ENCODE measurements at places on chromosomes 5 and 9.

DNA sequence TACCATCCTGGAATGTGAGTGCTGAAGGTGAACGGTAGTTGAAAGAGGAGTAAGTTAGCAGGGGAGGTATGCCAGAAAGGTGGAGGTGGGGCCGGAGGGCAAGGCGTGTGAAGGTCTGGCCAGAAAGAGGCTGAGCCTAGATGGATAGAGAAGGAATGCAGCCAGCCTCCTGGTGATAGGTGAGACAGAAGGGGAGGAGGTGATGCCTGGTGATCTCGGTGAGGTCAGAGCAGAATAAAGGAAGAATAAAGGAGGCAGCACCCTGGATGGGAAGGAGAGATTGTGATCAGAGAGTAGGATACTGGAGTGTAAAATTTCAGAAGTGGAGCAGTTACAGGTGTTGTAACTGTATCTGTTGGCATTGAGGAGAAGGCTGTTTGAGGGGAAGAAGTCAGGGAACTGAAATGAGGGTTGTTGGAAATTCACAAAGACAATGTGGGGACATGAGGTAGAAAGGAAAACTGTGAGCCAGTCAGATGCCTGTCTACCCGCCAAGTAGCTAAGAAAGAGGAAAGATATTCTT, 2.0 kb downstream of the GNG10 start:
- H3K36me3 ChIP-seq: peaks cover 15% of the 10 kb centered on the region
- H3K27ac ChIP-seq: no peak overlapping the region
- no peak for DNase-seq

GRCh38 chr9:87010626-87011025, 63.3 kb upstream of the GAS1 start:
- no peak overlapping the region for H3K4me3 ChIP-seq
- no peak overlapping the region for H3K27ac ChIP-seq
- H3K27me3 ChIP-seq: no peaks in the 10 kb centered on the region
- no peaks in the 10 kb centered on the region for H3K36me3 ChIP-seq
- H3K4me1 ChIP-seq: peaks cover 3% of the 10 kb centered on the region

GRCh38 chr5:178580271-178580955, 9.8 kb downstream of the COL23A1 start:
- H3K4me1 ChIP-seq: peaks cover 13% of the 10 kb centered on the region
- no peaks in the 10 kb centered on the region for H3K36me3 ChIP-seq
- DNase-seq: no peak

GRCh38 chr5:149714877-149715502, 15.1 kb upstream of the PPARGC1B start:
- H3K27me3 ChIP-seq: no peaks in the 10 kb centered on the region
- no peak overlapping the region for H3K27ac ChIP-seq
- DNase-seq: no peak
- no peak overlapping the region for H3K4me3 ChIP-seq
- H3K36me3 ChIP-seq: no peaks in the 10 kb centered on the region

DNA sequence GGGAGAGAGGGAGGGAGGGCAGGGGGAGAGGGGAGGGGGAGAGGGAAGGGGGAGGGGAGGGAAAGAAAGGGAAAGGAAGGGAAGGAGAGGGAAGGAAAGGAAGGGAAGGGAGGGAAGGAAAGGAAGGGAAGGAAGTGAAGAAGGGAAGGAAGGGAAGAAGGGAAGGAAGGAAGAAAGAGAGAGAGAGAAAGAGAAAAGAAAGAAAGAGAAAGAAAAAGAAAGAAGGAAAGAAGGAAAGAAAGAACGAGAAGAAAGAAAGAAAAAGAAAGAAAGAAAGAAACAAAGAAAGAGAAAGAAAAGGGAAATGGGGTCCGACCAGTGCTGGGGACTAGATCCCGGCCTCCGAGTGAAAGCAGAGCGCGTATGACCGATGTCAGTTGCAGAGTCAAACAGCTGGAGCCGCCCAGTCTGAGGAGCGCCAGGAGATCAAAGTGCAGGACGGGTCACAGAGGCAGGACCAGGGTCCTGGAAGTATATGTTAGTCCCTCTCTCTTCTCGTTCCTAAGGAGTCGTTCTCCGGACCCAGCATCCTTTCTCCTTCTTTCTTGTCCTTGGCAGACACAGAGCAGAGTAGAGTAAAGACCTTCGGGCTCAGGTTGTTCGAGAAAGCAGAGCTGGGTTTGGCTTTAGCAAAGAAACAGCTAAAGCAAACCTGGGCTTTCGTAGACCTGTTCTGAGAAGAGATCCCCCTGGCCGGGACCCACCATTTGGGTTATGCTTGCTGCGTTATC, 305.4 kb upstream of the MSX2 start:
- peaks cover 15% of the 10 kb centered on the region for H3K4me1 ChIP-seq
- H3K27ac ChIP-seq: no peak overlapping the region
- peaks cover 2% of the 10 kb centered on the region for H3K27me3 ChIP-seq
- no peaks in the 10 kb centered on the region for H3K36me3 ChIP-seq
- DNase-seq: no peak

DNA sequence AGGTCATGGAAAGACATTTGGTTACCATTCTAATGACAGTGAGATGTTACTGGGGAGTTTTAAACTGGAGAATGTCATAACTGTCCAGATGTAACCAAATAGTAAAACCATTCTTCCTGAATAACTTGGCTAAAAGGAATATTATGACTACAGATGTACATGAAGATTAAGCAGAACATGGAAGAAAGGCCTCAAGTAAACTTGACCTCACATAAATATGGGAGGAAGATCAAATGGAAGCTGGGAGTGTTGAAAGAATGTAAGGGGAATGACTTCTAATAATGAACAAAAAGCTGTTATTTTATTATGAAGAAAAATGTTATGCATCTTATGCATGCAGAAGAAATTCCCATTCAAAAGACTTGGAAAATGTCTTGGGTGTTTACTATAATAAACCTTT, 107.7 kb upstream of the CDKN2B start:
- no peaks in the 10 kb centered on the region for H3K36me3 ChIP-seq
- no peak overlapping the region for H3K27ac ChIP-seq
- no peaks in the 10 kb centered on the region for H3K27me3 ChIP-seq
- DNase-seq: no peak
- no peak overlapping the region for H3K4me3 ChIP-seq
- peaks cover 3% of the 10 kb centered on the region for H3K4me1 ChIP-seq

- no peaks in the 10 kb centered on the region for H3K36me3 ChIP-seq
- H3K4me3 ChIP-seq: peak overlapping the region; percentile 14
- DNase-seq: no peak
- H3K4me1 ChIP-seq: peaks cover 47% of the 10 kb centered on the region
- peaks cover 79% of the 10 kb centered on the region for H3K27me3 ChIP-seq
- no peak overlapping the region for H3K27ac ChIP-seq
Measured at GRCh38 chr5:2755681-2756171, 4.2 kb upstream of the IRX2 start.

- H3K4me3 ChIP-seq: peak overlapping the region; percentile 27
- H3K36me3 ChIP-seq: no peaks in the 10 kb centered on the region
- H3K27ac ChIP-seq: no peak overlapping the region
- DNase-seq: no peak
- peaks cover 8% of the 10 kb centered on the region for H3K27me3 ChIP-seq
- peaks cover 4% of the 10 kb centered on the region for H3K4me1 ChIP-seq
Measured at GRCh38 chr9:16828340-16829281, 41.9 kb downstream of the BNC2 start.

GRCh38 chr5:147465747-147466146, 44.1 kb downstream of the DPYSL3 start:
- peaks cover 5% of the 10 kb centered on the region for H3K4me1 ChIP-seq
- no peak for DNase-seq
- H3K4me3 ChIP-seq: no peak overlapping the region
- no peaks in the 10 kb centered on the region for H3K36me3 ChIP-seq

DNA sequence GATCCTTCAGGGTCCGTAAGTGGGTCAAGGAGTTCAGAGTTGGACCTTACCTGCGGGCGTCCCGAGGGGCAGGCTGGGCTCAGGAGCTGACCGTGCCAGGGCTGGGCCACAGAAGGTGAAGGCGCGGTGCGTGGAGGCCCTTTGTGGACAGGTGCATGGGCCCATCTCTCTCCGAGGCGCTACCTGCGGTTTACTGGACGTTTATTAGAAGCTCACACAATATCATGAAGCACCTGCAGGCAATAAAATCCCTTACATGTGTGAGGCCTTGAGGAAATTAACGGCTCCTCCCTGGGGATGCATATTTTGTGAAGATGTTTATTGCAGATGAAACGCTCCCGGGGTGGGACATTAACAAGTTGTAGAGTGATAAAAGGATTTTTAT, 79.8 kb upstream of the LMX1B start:
- peaks cover 18% of the 10 kb centered on the region for H3K27me3 ChIP-seq
- no peak overlapping the region for H3K27ac ChIP-seq

DNA sequence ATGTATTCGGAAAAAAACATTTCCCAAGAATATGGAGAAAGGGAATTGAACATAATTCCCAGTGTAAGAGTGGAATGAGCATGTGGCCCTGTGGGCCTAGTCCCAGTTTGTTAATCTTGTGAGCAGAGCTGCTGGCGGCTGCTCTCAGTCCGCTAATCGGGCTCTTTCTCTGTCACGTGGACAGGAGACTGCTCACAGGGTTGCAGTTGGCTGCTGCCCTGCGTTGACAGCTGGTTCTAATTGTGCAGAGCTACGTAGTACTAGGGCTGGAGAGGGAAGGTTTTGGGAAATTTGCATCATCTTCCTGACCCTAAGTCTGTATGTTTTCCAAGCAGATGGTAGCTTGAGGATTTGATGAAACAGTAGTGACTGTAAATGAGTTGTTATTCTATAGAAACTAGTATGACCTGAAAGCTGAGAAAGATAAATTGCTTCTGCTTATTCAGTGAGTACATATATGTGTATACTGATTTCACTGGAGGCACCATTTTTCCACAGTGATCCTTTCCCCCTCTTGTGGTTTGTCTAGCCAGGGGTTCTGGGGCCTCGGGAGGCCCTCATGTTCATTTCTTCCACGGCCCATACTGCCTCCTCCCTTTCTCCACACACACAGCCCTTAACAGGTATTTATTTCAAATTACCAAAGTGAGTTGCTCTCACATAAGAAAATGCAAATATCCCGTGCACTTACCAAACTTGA, 100.6 kb downstream of the ANGPTL2 start:
- H3K36me3 ChIP-seq: peaks cover 4% of the 10 kb centered on the region
- H3K27ac ChIP-seq: peak overlapping the region; percentile 79
- peaks cover 16% of the 10 kb centered on the region for H3K4me1 ChIP-seq
- peak; percentile 80 for DNase-seq
- no peak overlapping the region for H3K4me3 ChIP-seq
- H3K27me3 ChIP-seq: no peaks in the 10 kb centered on the region

GRCh38 chr5:142445266-142445665, 120.4 kb upstream of the SPRY4 start:
- H3K36me3 ChIP-seq: no peaks in the 10 kb centered on the region
- peaks cover 7% of the 10 kb centered on the region for H3K4me1 ChIP-seq
- no peaks in the 10 kb centered on the region for H3K27me3 ChIP-seq
- no peak for DNase-seq
- no peak overlapping the region for H3K27ac ChIP-seq

DNA sequence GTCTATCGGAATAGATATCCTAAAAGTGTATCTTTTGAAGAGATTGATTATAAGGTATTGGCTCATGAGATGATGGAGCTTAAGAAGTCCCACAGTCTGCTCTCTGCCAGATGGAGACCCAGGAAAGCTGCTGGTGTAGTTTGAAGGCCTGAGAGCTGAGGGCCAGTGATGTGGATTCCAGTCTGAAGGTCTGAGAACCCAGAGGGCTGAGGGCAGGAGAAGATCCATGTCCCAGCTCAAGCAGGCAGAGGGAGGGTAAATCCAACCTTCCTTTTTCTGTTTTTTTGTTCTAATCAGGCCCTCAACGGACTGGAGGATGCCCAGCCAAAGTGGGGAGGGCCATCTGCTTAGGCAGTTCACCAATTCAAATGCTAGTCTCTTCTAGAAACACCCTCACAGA, 11.0 kb upstream of the ABL1 start:
- no peak for DNase-seq
- H3K4me3 ChIP-seq: no peak overlapping the region
- no peaks in the 10 kb centered on the region for H3K27me3 ChIP-seq
- H3K36me3 ChIP-seq: no peaks in the 10 kb centered on the region
- peaks cover 23% of the 10 kb centered on the region for H3K4me1 ChIP-seq

DNA sequence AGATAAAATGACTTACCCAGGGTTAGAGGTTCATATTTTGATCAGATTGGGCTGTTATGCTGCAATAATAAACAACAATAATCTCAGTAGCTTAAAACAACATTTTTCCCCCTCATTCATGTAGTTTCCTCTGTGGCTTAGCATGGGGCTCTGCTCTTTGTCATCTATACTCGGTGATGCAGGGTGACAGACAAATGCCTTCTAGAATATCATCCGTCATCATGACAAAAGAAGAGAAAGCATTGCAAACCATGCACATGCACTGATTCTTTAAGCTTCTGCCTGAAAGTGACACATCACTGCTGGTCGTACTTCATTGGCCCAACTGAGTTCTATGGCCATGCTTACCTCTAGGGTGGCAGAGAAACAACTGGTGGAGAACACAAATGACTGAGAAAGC, 58.8 kb upstream of the MAMDC2 start:
- no peaks in the 10 kb centered on the region for H3K4me1 ChIP-seq
- no peak for DNase-seq
- H3K27me3 ChIP-seq: no peaks in the 10 kb centered on the region
- H3K4me3 ChIP-seq: no peak overlapping the region
- H3K36me3 ChIP-seq: no peaks in the 10 kb centered on the region

GRCh38 chr5:171599411-171599810, 180.0 kb downstream of the FGF18 start:
- no peak overlapping the region for H3K4me3 ChIP-seq
- H3K36me3 ChIP-seq: no peaks in the 10 kb centered on the region
- no peak for DNase-seq
- H3K27ac ChIP-seq: no peak overlapping the region

DNA sequence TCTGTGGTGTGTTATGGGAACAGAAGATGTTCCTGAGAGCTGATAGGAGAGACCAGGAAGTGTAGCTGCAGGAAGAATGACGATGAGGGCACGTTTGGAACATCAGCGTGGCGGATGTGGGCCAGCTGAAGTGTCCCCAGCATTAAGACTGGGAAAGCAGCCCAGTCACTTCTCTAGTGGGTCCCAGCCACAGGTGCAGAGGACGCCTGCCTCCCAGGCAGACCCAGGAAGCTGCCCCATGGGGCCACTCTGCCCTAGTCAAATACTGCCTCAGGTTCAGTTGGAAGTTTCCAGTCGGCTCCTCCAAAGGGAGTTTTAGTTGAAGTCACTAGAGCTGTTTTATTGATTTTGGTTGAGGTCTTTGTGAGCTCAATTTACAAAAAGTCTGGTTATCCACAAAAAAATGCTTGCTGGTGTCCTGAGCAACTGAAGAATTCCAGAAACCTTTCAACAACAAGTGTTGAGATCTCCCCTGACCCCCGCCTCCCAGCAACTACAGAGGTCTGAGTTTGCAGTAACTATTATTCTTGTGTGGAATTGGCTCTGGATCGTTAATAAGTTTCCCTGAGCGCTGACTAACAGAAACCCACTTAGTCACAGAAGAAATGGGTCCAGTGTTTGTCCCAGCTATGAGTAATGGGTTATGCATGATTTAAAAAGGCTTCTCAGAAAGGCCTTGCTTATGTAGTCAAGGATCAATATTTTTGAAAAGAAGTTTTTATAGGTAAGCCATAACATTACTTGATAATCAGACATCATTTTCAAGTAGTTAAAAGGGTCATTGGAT, 294.1 kb downstream of the FANCC start:
- DNase-seq: no peak
- no peak overlapping the region for H3K4me3 ChIP-seq
- peaks cover 4% of the 10 kb centered on the region for H3K36me3 ChIP-seq

- H3K4me3 ChIP-seq: no peak overlapping the region
- DNase-seq: no peak
- H3K27me3 ChIP-seq: no peaks in the 10 kb centered on the region
- no peak overlapping the region for H3K27ac ChIP-seq
Measured at GRCh38 chr9:92558612-92559374, 23.0 kb upstream of the ECM2 start.

- H3K27me3 ChIP-seq: no peaks in the 10 kb centered on the region
- H3K4me1 ChIP-seq: no peaks in the 10 kb centered on the region
- no peak for DNase-seq
- H3K4me3 ChIP-seq: no peak overlapping the region
- no peak overlapping the region for H3K27ac ChIP-seq
Measured at GRCh38 chr9:108258640-108259039, 597.1 kb downstream of the ACTL7B start.

Measured in spinal cord (tissue), 10 donors.